IMR-90 (cell line): ENCODE measurements at places on chromosomes 7 and 10. TPM values are rescaled to one million over a fixed set of nuclear protein-coding genes. Genes with fewer than 3 reads are reported as not detected.

DNA sequence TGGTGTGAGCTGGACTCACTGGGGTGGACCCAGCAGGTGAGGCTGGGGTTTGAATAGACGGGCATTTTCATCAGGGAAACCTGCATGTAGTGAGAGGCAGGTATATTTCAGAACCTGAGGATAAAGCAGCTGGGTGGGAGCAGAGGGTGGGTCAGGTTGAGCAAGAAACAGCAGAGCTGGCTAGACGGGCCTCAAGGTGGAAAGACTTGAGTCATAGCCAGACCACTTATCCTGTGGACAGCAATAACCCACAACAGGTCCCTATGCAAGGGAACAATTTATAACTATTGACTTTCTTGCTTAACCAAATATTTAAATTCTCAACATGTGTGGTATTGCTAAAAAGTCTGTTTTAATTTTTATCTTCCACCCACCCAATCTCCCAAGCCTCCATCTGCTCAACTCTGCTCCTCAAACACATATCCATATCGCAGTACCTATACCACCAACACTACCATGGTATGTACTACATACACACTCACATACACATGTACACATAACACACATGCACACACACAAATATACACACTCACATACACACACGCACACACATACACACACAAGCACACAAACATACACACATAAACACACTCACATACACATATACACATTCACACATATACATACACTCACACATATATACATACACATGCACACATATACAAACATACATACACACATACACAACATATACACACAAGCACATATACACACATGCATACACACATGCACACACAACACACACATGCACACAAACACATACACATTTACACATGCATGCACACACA is 129.0 kb upstream of the C7orf33 start:
- no peak overlapping the region for H3K27ac ChIP-seq
- no peak for DNase-seq

DNA sequence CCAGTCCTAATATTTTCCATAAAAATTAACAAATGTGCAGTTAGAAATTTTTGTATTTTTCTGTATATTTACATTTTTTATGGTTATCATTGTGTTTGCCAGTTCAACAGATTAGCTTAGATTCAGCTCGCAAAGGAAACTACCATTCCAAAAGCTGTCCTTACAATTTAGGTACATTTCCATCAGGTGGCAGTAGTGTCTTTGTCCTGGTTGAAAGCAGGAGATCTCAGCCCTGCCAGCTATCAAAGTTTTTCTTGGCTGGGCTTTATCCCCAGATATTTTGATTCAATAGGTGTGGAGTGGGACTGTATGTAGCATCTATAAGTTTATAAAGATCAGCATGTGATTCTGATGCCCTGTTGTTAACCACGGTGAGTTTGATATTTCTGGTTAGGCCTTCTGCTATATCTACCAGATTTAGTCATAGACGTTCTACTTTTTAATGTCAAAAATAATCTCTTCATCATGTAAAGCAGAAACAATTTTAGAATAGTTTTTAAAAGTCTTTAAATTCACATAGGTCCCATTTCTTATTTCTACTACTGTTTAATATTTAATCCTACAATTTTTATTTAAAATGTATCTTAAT is 15.5 kb upstream of the ICA1 start:
- H3K4me3 ChIP-seq, result no peak overlapping the region
- no peaks in the 10 kb centered on the region for H3K4me1 ChIP-seq
- no peaks in the 10 kb centered on the region for H3K27me3 ChIP-seq
- H3K27ac ChIP-seq, result no peak overlapping the region

GRCh38 chr7:510131-510481 is 9.5 kb downstream of the PDGFA start:
- H3K4me1 ChIP-seq, result peaks cover 2% of the 10 kb centered on the region; the same call in 1 of the 2 replicates
- no peak overlapping the region for H3K4me3 ChIP-seq
- no peak overlapping the region for H3K27ac ChIP-seq
- no peaks in the 10 kb centered on the region for H3K27me3 ChIP-seq
- H3K36me3 ChIP-seq, result 0 out of 2 replicates have a peak, but pooled peaks cover 4% of the 10 kb centered on the region

DNA sequence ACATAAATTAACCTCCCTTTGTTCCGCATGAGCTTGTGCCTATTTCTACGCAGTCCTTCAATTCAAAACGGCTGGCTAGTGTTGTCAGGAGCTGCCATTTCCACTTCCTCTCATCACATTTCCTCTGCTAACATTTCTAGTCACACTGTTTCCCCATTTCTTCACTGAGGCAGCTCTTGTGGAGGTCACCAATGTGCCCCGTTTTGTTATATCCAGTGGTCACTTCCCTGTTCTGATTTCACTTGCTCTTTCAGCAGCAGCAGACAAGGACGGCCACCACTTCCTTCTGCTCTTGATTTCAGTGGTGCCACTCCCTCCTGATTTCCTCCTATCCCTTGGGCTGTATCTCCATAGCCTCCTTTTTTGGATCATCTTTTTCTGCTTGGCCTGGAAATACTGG is 64.8 kb upstream of the SEC61G start:
- no peak overlapping the region for H3K27ac ChIP-seq
- peaks cover 3% of the 10 kb centered on the region for H3K4me1 ChIP-seq
- no peaks in the 10 kb centered on the region for H3K27me3 ChIP-seq
- no peak for DNase-seq

DNA sequence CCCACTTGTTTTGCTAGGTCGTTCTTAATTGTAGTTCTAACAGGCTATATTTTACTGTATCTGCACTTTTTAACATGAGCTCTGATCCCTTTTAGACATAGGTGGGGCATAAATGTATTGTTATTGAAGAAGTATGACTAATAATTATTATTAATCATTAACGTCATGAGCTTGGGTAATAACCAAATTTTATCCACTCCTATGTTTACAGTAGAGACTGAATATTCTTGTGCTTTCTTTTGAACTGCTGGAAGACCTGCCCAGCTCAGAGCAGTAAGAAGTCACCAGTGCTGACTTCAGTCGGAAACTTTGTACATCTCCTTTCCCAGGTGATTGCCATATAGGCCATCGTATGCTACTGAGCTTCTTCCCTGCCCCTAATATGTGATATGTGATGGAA is 18.7 kb downstream of the PKD2L1 start:
- peaks cover 24% of the 10 kb centered on the region for H3K27me3 ChIP-seq
- H3K36me3 ChIP-seq, result no peaks in the 10 kb centered on the region
- no peak overlapping the region for H3K4me3 ChIP-seq
- no peaks in the 10 kb centered on the region for H3K4me1 ChIP-seq

DNA sequence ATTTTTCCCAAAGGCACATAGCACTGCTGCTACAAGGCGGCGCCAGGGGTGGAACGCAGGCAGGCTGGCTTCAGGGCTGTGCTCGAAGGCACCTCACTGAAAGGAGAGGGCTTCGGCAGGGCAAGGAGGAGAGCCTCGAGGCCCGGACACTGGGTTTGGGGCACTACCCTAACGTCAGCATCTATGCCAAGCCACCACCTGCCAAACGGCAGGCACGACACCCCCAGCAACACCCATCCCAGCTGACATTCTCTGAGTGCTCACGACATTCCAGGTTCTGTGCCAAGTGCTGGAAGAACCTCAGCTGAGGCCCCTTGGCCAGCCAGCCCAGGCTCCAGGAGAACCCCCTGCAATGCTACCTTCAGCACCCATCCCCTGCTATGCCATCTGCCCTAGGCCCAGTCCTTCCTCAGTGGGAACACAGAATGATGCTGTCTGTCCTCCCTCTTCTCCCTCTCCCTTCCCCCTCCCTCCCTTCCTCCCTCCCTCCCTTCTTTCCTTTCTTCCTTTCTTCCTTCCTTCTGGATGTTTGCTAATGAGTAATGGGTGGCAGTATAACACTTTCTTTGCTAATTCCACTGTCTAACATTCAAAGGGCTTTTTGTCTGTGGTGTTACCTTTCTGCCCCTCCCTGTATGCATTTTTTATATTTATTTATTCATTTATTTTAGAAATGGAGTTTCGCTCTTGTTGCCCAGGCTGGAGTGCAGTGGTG is 24.3 kb downstream of the ZCCHC24 start:
- peaks cover 45% of the 10 kb centered on the region for H3K4me1 ChIP-seq

- H3K27me3 ChIP-seq, result no peaks in the 10 kb centered on the region
- no peak overlapping the region for H3K4me3 ChIP-seq
- H3K27ac ChIP-seq, result no peak overlapping the region; the same call in 1 of the 2 replicates
- H3K36me3 ChIP-seq, result no peaks in the 10 kb centered on the region
- DNase-seq, result no peak
These were observed 299.2 kb downstream of the CCDC3 start for GRCh38 chr10:12702215-12702770.

The PDE6C gene
- total RNA-seq, result not detected in 2 replicates

GRCh38 chr10:47109906-47110305 is 190.1 kb upstream of the GDF10 start:
- no peaks in the 10 kb centered on the region for H3K36me3 ChIP-seq
- H3K27ac ChIP-seq, result no peak overlapping the region
- peaks cover 2% of the 10 kb centered on the region for H3K27me3 ChIP-seq
- no peak for DNase-seq
- H3K4me3 ChIP-seq, result no peak overlapping the region

The GRM3 gene
- total RNA-seq, result not detected in 2 replicates

The FGFBP3 gene
- total RNA-seq, result under 0.01 and 0.28 TPM in 2 replicates

The TES gene
- 83.3 and 91.9 TPM in 2 replicates for total RNA-seq

The PHKG1 gene
- total RNA-seq, result under 0.01 and 0.72 TPM in 2 replicates

The SYCE1 gene
- total RNA-seq, result not detected in 2 replicates

DNA sequence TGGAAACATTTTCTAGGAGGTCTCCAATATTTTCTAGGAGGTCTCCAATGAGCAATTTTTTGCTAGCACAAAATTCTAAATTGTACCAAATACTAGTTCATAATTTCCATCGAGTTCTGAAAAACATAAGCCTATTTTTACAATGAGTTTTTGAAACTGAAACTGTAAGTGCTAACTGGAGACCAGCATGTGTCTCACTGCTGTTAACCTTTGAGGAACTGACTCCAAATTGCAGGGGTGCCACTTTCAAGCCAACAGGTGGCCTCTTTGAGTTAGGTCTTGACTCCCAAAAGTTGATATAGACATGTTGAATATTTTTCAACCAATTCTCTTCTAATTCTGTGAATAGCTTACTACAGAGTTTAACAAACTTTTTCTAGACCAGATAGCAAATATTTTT is 58.8 kb downstream of the CAV1 start:
- no peaks in the 10 kb centered on the region for H3K27me3 ChIP-seq
- no peak for DNase-seq
- no peak overlapping the region for H3K4me3 ChIP-seq
- peaks cover 17% of the 10 kb centered on the region for H3K4me1 ChIP-seq

DNA sequence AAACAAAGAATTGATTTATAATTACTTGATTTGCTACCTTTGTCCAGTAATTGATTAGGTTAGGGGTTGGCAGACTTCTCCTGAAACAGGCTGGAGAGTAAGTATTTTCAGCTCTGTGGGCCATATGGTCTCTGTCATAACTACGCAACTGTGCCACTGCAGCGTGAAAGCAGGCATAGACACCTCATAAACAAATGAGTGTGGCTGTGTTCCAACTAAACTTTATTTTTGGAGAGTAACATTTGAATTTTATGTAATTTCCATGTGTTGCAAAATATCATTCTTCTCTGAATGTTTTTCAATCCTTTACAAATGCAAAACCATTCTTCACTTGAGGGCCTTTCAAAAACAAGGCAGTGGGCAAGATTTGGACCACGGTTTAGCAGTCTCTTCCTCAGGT is 76.9 kb downstream of the GALNT17 start:
- H3K36me3 ChIP-seq, result no peaks in the 10 kb centered on the region
- no peaks in the 10 kb centered on the region for H3K4me1 ChIP-seq
- DNase-seq, result no peak
- no peak overlapping the region for H3K4me3 ChIP-seq
- H3K27ac ChIP-seq, result no peak overlapping the region

DNA sequence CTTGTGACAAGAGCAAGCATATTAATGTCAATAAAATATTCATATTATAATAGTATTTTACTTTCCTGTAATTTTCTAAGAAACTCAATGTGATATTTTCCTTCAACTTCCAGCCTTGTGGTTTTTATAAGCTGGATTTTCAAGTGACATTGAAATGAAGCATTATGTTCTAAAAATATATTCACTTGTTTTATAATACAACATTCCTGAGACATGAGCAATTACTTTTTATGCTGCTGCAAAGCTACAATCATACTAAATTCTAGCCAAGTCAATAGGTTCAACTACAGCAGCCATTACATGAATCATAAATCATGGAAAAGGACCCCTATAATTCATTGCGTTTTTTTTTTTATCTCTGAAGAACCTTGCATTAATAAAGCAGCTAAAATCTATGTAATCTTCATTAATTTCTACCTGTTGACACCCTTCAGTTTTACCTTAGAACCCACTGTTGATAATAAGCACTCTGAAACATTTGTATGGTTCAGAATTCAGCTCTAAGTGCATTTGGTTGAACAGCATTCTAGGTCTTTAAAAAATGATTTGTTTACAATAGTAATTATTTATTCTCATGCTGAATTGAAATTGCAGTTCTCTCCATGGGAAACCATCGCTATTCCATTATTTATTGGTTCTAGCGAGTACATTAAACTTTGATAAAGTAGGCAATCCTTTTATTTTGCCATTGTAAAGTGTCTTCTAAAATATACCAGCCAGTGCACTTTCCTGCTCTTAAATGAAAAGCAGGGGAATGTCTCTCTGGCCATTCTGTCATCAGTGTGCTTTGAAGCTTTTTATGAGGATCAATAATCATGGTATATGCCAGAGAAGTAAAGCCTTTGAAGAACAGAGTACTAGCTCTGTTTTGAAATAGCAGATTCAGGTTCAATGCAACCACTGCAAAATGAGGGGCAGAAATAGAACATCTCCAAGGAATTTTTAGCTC is 132.6 kb downstream of the GNAT3 start:
- no peaks in the 10 kb centered on the region for H3K27me3 ChIP-seq
- no peak overlapping the region for H3K27ac ChIP-seq
- DNase-seq, result peak; percentile 81
- no peak overlapping the region for H3K4me3 ChIP-seq
- no peaks in the 10 kb centered on the region for H3K36me3 ChIP-seq

- no peaks in the 10 kb centered on the region; the same call in 1 of the 2 replicates for H3K4me1 ChIP-seq
- H3K4me3 ChIP-seq, result no peak overlapping the region
These were observed 436.4 kb upstream of the LRGUK start for GRCh38 chr7:133690740-133691139.

DNA sequence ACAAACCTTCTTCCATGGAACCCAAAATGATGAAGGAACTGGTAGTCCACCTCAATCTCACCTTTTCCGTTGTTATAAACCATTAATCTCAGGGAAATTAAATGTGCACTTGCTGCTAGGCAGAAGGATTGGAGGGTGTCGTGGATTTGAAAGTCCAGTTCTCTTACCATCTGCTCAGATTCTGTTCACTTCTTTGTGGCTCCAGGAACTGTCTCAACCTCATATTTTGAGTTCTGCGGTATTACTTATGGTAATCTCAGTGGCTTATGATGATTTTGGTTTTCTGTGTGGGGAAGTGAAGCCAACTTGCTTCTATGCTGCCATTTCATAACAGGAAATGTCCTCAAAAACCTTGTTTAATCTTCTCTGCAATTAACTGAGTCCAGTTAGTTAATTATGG is 136.4 kb downstream of the CDC14C start:
- no peak for DNase-seq
- H3K27me3 ChIP-seq, result no peaks in the 10 kb centered on the region
- no peaks in the 10 kb centered on the region for H3K36me3 ChIP-seq
- H3K4me1 ChIP-seq, result no peaks in the 10 kb centered on the region
- no peak overlapping the region for H3K4me3 ChIP-seq
